Amniotic stem cell (primary cell): ENCODE measurements at places on chromosomes 5 and 9.

- no peak for DNase-seq
Observed at GRCh38 chr9:16598316-16598715, 272.2 kb downstream of the BNC2 start.

- DNase-seq, result peak; percentile 57
Observed at GRCh38 chr5:54820346-54821134, 164.9 kb downstream of the ESM1 start.

DNA sequence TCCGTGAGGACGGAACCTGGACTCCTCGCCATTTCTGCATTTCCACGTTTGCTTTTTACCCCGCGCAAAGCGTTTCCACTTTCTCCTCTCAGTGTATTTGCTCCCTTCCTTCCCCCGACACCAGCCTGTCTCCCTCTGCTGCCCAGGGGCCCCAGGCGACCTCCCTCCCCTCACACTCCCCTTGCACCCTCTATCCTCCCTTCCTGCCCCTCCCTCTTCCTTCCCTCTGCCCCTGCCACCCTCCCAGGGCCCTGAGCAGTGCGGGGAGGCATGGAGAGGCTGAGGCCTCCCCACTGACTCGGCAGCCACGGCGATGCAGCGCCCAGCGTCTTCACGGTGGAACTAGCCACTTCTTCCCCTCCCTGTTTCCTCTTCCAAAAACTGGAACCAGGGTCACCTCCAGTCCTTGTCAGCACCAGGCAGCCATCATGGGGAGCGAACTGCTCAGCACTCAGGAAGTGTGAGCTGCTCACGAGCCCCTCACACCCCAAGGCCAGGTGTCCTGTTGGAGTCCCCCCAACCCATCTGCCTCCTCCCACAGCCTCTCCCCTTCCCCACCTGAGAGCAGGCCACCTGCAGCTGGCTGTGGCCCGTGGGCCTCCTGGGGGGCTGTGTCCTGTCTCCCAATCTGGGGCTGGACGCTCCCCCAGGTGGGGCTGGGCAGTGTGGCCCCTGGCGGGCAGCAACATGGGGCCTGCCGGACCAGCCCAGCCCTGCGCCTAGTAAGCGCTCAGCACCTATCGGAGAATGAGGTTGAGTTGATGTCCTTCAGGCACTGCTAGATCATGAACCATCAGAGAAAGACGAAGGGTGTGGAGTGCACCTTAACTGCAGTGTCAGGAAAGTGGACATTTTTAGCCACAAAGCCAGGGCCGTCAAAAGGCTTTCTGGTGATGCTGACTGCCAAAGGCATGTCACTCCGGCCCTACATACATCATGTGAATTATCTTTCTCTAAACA lies 17.5 kb downstream of the UBE2QL1 start:
- DNase-seq, result no peak

DNA sequence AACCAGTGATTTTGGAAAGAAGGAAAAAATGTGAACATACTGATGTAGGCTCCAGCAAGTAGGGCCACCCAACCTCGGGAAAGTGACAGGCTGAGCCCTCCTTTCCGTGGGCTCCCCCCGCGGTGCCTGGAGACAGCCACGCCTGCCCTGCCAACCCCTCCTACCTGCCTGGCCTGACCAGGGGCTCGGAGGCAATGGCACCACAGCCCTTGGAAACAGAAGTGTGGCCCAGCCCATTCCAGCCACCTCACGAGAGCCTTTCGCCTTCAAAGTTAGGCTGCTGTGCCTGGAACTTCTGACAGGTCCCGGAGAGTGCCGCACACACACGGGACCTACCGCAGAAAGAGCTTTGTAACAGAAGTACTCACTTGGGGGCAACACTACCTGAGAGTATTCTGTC lies 49.5 kb upstream of the LRRC14B start:
- no peak for DNase-seq

- DNase-seq, result no peak
Observed at GRCh38 chr5:35194635-35195471, 35.4 kb downstream of the PRLR start.

- no peak for DNase-seq
Observed at GRCh38 chr5:114686356-114686755, 324.5 kb downstream of the KCNN2 start.
